ENCODE measurements at places on chromosomes 12 and 14.
A peak's percentile ranks its signal among the peaks of the same experiment; 100 is the strongest.

GRCh38 chr14:62585247-62585646, 460.0 kb downstream of the KCNH5 start:
- DNase-seq: no peak

DNA sequence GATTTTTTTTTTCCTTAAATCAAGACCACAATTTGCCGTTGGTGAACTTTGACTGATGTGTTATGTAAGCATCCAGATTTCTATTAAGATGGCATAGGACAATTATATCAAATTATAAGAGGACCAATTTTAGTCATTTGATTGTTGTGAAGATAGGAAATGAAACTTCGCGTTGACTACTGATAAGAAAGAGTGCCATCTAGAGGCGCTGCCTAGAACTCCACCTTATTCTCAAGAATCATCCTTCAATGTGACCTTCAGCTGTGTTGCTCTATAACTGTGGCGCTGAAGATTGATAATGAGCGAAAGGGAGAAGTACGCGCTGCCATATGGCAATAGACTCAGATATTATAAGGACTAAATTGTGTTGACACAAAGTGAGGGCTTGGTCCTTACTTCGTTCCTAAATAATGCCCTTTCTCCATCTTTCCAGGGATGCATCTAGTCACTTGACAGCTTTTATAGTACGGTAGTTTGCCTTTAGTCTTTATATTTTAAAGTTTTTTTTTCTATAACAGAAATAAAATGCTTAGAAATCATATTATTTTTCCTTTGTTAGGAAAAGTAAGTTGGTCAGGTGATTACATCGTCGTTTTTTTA, 350.8 kb upstream of the STXBP6 start:
- no peak for DNase-seq

DNA sequence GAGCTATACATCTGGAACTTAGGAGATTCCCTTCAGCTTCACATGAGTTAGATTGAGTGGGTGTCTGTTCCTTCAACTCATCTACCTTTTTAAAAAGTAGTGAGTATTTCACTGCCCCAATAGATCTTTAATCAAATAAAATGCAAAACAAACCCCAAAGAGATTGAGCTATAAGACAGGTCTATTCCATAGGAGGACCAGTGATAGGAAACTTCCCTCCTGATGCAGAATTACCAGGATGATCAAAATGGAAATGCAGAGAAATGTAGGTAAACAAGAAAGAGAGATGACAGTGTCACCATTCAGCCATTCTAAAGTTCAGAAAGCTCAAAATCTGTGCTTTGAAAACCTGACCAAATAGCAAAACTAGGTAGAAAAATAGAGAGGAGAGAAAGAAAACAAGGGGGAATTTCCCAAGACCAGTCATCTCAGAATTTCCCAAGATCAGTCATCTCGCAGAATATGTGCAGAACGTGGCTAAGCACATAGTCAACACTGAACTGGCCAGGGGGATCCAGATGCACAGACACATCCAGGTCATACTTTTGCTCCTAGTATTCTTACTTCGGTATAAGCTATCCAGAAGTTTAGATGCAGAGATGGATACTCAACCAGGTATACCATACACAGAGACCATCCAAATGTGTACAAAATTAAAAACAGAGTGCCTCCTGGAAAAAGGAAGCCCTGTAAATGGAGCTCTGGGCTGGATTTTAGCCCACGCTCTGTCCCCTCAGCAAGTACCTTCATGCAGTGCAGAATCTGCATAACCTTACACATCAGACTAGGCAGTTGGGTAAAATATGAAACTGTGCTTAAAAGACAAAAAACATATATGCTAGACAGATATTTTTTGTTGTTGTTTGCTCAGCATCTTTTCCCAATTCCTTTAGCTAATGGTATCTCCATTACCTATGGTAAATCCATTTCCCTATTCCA, 27.4 kb downstream of the SLC41A2 start:
- DNase-seq: peak; percentile 2

- no peak for DNase-seq
Measured at GRCh38 chr14:53408175-53408879, 255.2 kb upstream of the DDHD1 start.

- DNase-seq: no peak
Measured at GRCh38 chr12:104865080-104865479, 93.0 kb downstream of the SLC41A2 start.

DNA sequence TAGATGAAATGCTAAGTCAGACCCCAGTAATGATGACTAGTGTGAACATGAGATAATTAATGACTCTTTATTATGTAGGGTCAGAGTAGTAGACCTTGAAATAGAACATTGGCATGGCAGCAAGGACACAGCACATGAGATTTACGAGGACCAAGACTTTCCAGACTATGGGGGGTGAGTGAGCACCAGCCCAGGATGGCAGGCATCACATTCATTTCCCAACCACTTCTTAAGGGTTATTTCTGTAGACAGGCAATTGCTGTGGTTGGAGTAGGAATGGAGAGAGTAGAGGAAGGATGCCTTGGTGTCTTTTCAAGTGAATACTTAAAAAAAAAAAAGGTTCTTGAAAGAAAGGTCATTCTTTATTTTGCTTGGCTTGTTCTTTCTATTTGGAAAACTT, 189.4 kb upstream of the DYRK2 start:
- DNase-seq: no peak

DNA sequence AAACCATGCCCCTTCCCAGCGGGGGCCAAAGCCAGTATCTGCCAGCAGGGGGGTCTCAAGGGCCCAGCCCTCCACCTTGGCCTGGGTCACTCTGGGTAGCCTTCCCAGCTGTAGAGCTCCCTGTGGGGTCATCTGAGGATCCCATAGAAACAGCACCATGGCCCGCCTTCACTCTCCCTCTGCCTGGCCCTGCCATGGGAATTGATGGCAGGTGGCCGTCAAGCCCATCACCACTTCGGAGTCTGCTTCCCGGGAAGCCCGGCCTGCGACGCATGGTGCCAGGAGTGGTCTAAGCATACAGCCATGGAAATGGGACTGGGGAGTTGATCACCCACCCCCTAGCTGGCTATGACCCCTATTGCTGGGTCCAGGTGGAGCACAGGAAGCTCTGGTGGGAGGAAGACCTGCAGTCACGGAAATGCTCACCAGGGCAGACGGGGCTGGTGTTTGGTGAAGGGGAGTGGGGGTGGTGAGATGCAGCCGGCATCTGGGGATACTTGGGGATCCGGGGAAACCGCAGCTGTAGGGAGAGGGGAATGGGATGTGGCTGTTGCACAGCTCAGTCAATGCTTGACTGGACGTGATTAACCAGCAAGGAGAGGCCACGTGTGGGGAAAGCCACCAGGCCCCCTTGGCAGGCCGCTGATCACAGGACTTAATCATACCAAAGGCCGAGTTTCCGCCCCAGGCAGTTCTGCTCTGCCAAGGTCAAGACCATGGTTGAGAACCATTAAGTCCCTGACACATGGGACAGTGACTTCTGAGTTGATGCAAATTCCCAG, 52.2 kb upstream of the DIO3 start:
- DNase-seq: no peak

GRCh38 chr12:26143291-26143690, 18.5 kb upstream of the BHLHE41 start:
- DNase-seq: no peak

GRCh38 chr14:64760146-64760755, 56.0 kb downstream of the PLEKHG3 start:
- DNase-seq: peak; percentile 22

- DNase-seq: no peak
Measured at GRCh38 chr14:71521238-71522135, 410.7 kb upstream of the RGS6 start.

- DNase-seq: no peak
Measured at GRCh38 chr14:79585845-79586244, 625.5 kb downstream of the DIO2 start.

DNA sequence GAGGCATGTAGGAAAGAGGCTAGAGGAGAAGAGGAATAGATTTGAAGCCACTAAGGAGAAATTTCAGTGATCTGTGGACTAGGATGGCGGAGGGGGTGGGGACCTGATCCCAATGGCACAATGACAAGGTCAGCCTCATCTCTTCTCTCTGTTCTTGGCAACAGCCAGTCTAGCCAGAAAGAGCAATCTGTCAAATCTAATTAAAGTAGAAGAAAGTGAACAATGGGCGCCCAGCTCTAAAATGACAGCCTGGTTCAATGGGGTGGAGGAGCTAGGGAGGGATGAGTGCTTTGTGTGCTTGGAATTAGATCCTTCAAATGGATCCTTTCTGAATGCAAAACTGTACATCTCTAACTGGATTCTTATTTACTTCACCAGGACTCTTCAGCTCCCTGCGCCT, 37.2 kb upstream of the TUBA1C start:
- DNase-seq: no peak

DNA sequence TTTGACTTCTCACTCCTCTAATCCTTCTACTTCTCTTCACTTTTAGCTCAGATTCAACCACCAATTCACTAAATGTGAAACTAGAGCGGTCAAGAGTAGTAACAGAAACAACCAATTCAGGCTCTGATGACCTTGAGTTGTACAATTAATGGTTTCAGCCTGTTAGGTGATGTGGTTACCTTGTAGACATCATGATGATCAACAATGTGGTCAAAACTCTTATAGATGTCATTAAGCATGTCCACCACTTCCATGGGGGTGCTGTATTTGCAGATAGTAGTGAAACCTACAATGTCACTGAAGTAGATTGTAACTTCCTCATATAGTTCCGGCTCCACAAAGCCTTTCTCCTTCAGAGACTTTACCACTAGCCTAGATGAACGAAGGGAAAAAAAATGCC, 54.1 kb upstream of the PLBD1 start:
- DNase-seq: no peak

- DNase-seq: peak; percentile 52
Measured at GRCh38 chr12:123905319-123905925, 67.2 kb downstream of the CCDC92 start.

- DNase-seq: no peak
Measured at GRCh38 chr14:23025151-23025814, 9.4 kb downstream of the PSMB5 start.

GRCh38 chr12:81627336-81628189, 131.6 kb downstream of the PPFIA2 start:
- DNase-seq: no peak

- no peak for DNase-seq
Measured at GRCh38 chr14:85572011-85572410, 42.1 kb downstream of the FLRT2 start.

DNA sequence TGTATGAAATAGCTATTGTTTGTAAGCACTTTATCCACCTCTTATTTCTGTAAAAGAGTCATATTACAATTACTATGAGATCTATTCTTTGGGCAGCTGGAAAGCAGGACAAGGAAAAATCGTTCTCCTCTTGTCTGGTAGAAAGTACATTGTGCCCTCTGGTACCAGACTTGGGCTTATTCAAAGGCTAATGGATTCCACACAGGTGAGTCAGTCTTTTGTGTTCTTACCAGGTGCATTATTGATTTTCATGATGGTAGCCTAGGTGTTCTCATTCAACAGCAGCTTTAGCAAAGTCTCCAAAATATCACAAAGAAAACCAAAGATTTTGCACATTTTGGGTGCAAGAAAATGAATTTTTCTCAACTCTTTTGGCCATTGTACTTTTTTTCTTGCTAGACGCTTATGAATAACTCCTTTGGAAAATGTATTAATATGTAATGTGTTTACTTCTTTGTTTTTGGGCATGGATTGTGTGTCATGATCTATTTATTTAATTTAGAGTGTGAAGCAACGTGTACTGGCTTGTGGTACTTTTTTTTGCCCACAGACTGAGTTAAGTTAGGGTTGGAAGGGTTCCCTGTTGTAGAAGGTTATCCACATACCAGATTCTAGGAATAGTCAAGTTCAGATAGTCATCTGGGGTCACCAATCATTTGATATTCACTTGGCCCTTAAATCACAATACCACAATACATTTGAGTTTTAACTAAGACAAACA, 26.2 kb downstream of the MNAT1 start:
- DNase-seq: no peak

- no peak for DNase-seq
Measured at GRCh38 chr12:4809013-4809448, 88.8 kb downstream of the GALNT8 start.

DNA sequence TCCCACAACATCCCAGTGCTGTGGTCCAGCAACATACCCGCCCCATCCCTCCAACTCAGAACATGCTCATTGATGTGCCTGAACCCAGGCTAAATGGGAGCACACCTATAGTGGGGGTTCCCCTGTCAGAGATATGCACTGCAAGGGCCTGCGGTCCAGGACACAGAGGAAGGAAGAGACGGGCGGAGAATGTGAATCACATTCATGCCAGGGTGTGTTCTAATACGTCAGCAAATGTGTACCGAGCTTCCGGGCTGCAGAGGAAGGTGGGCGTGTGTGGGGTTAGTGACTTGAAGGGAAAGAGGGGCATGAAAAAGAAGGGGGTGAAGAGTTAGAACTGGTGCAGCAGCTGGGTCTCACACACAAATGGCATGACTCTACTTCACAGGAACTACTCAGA, 83.7 kb downstream of the DPF3 start:
- DNase-seq: peak; percentile 1

DNA sequence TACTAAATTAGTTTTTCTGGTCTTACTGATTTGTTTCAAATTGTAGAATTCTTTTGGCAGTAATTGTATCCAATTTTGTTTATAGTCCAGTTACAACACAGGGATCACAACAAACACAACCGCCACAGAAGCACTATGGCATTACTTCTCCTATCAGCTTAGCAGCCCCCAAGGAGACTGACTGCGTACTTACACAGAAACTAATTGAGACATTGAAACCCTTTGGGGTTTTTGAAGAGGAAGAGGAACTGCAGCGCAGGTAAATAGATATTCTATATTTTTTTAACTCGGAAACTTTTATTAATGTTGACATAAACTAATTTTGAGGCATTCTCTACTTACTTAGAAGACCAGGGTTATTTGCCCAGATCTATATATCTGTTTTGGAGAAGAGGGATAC, 17.8 kb downstream of the PAPOLA start:
- no peak for DNase-seq

- DNase-seq: no peak
Measured at GRCh38 chr12:16603916-16604575, 1.9 kb downstream of the LMO3 start.

GRCh38 chr14:104356020-104356737, 217.8 kb downstream of the KIF26A start:
- no peak for DNase-seq

DNA sequence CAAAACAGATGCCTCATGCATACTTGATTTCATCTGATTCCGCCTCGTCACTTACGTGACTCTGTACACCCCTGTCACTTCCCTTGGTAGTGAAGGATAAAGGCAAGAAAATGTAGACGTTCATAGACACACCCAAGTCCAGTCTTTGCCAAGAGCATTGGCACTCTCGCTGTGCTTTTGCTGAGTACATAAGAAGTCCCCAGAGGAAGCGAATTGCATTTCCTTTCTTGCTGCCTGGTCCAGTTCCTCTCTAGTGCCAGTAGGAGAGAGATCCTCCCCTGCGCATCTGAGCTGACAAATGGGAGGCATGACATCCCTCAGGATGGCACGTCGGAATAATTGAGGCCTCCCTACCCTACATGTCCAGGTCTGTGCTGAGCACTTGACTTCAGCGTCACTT, 21.3 kb upstream of the RIN3 start:
- DNase-seq: no peak

Data from activated CD4-positive, CD25-positive, alpha-beta regulatory T cell treated with anti-CD3 and anti-CD28 coated beads, Interleukin-2, amount 50 U/mL, for 16 hours (primary cell).